Fibroblast of skin of back (primary cell): ENCODE measurements at places on chromosomes 4 and X.

- peak; percentile 7 for DNase-seq
These were observed 6.4 kb upstream of the PTTG2 start for GRCh38 chr4:37953620-37954293.

GRCh38 chrX:39772057-39772832 lies 325.5 kb downstream of the BCOR start:
- peak; percentile 21 for DNase-seq

DNA sequence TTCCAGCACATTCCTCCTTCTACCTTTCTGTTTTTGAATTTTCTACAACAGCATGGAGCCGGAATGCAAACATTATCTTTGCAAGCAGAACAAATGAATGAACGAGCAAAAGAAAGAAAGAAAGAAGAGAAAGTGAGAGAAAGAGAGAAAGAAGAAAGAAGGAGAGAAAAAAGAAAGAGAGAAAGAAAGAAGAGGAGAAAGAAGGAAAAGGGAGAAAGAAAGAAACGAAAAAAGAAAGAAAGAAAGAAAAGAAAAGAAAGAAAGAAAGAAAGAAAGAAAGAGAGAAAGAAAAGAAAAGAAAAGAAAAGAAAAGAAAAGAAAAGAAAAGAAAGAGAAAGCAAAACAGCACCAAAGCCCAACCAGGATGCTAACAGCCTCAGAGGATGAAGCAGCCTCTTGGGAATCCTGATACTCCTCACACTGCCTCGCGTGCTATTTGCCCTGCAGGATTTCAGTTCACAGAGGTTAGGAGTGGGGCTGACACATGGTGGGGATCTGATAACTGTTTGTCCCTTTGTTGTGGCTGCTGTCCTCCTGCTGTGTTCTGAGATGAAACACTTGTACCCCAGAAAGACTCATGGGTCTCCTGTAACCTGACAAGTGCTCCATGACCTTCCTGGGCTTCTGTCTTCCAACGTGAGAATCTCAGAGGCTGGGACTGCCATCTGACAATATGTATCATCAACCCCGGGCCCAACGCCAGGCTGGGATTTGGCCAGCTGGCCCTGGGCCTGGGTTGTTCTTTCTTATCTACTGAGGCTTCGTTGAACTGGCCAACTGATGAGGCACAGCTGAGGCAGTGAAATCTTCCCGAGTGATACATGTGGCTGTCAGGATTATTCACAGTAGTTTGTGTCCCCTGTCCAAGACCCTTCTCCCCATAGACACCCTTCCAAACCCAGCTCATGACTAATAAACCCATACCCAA lies 61.0 kb downstream of the SEPSECS start:
- peak; percentile 78 for DNase-seq

DNA sequence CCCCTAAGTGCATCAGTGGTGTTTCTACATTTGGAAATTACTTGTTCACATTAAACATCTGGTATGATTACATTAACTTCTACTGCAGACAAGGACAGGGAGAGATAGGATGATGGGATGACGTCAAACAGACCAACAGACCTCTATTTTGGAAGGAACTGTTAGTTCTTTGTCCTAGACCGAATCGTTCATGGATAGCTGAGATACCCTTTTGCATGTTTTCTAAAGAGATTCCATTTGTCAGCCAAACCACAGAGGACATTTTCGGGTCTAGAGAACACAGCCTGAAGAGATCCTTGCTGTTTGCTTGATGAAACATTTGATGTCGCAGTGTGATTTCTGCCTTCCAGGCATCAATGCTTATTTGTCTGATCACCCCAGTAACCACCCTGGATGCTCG lies 27.7 kb downstream of the CHST7 start:
- peak; percentile 32 for DNase-seq

DNA sequence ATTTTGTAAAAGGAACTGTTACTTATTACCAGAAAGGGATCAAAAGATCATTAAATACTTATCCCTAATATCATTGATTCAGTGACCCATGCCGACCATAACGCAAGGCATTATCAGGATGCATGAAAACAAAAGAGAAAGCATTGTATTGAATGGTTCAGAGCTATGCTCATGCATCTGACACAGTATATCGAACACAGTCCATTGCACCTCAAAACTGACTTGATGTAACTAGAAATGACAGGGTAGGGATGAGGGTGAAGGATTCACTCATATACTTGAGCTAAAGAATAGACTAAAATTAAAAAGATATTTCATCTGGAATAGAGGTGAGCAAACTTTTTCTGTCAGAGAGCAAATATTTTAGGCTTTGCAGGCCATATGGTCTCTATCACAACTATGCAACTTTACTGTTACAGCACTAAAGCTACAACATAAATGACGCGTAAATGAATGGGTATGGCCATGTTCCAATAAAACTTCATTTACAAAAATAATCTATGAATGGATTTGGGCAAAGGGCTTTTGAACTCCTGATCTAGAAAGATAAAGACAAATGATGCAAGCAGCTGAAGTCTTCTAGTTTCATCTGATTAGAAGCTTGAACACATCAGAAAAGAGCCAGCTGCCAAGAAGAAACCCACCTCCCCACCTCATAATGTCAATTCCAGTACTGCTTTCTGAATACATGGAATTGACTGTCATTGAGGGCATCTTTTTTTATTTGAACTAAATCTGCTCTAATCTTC lies 12.9 kb upstream of the SPP1 start:
- DNase-seq = no peak

DNA sequence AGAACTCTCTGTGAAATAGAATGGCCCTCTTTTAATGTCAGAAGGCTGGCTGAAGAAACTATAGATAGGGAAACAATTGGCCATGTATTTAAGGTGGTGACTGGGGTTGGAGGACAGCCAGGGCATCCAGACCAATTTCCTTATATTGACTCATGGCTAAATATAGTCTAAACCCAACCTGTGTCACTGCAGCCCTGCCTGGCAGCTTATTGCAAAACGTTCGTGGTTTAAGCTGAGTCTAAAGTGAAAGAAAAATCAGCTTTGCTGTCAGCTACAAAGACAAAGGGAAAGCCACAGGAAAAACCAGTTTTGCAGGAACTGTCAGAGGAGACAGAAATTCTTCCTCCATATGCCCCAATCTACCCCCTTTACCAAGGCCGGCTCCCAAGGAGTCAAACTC lies 902.8 kb upstream of the NDST4 start:
- peak; percentile 14 for DNase-seq

DNA sequence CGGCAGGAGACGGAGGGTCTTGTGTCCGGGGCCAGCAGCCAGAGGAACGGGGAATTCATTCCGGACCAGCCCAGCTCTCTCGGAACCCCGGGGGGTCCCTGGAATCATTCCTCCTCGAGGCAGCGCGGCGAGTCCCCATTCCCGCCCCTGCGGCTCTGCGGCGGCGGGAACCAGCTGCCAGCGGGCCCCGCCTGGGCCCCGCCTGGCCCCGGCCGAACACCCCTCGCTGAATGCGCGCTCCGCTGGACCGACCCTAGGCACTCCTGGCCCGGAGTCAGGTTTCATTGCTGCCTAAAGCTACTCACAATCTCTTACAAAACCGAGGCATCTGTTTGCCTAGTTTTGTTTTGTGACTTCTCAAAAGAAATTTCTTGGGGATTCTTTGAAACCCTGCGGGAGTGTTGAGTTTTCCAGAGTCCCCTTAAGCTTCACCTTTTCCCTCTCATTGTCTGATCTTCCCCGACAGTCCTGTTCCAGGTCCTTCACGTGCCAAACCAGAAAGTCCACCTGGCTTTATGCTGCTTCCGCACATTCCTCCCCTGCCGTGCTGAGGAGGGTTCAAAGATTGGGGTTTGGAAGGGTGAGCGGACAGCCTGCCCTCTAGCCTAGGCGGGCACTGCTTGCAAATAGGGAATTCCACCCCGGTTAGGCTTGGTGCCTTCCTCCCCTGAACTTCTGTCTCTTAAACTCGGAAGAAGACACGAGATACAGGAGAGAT lies 789 bp downstream of the ARHGAP10 start:
- DNase-seq = peak; percentile 53

GRCh38 chr4:10021653-10022023 lies 341 bp upstream of the SLC2A9 start:
- no peak for DNase-seq
